Ammon's horn (tissue), 1 donor: ENCODE measurements at places on chromosomes 11 and 22.

DNA sequence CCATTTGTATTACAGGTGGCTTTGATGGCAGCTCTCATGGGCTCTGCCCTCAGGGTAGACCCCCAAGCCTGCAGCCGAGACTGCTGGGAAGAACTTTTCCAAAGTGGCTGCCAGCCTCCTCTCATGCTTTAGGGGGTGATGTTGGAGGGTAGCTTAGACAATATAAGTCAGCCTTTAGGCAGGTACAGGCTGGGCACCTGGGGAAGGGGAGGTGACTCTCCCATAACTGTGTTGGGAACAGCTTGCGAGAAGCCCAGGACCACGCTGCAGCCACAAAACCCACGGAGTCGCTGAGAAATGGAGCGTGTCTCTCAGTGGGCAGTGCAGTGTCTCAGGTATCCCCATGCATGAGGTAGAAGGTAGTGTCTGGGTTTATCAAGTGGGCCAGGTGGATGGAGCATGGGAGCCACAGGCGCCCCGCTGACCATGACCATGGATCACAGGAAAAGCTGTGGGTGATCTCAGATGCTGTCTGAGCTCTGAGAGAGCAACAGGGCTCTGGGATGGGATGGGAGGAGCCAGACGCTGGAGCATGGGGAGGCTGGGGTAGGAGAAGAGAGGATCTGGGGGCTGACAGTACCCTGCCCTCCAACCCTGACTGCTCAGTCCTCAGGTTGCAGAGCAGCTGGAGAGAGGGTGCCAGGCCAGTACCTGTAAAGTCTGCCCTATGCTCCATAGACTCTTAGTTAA, 115.2 kb downstream of the FEZ1 start:
- DNase-seq, result no peak

- no peak for DNase-seq
Measured at GRCh38 chr11:66719111-66719872, 9.7 kb downstream of the SPTBN2 start.

DNA sequence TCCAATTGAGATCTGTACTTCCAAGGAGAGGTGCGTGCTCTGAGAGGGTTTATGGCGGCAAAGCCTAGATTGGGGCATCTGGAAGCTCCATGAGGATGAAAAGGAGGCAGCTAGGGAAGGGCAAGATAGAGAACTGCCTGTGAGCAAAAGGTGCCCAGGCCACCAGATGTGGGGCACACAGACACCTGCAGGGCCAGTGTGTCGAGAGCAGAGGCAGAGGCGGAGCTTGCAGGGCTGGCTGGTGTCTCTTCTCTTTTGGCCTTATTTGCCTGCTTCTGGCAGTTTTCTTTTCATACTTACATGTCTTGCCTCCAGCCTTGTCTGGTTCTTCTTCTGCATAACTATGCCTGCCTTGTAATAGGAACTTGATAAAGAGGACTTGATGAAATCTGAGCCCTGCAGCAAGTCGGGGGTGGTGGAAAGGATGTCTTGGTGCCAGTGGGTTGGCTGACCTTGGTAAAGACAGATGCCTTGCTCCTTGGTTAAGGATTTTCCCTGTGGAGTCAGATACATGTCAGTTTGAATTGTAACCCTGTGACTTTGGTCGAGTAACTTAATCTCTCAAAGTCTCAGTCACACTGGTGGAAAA, 680.3 kb downstream of the NTM start:
- no peak for DNase-seq

DNA sequence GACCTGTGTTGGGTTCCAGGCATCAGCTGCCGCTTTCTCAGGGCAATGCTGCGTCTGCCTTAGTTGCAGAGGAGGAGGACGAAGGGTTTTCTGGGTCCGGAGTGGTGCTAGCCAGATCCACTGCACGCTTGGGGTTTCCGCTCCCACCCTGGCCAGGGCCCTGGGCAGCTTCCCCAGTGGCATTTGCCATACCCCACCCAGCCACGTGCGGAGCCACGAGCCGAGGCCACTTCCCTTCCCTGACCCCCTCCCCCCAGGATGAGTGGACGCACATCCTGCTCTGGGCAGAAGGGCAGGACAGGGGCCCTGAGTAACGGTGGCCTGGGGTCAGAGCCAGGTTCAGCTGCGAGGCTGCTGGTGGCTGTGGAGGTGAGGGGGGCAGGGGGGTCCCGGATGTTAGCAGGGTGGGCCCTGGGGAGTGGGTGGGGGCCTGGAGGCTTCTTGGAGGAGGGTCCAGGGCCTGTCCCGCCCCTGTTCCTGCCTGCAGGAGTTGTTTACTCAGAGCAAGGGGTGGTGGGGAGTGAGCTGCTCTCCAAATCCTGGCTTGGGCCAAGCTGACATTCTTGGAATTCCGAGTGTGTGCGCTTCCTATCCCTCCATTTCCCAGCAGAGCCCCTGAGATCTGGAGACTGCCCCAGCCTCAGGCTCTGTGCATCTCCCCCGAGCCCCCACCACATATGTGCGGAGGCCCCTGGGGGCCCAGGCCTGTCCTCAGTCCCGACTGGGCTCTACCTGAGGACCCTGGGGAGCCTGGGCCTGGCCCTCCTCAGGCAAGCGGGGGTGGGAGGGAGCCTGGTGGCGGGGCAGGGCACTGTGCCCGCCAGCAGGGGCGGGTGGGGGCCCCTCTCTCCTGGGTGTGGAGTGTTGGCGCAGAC, 1.4 kb downstream of the TSPAN4 start:
- no peak for DNase-seq

DNA sequence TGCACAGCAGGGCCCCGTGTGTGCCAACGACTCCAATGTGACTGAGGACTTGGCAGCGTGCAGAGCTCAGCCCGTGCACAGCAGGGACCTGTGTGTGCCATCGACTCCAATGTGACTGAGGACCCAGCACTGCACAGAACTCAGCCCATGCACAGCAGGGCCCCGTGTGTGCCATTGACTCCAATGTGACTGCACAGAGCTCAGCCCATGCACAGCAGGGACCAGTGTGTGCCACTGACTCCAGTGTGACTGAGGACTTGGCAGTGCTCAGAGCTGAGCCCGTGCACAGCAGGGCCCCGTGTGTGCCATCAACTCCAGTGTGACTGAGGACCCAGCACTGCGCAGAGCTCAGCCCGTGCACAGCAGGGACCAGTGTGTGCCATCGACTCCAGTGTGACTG, 347.8 kb upstream of the B3GAT1 start:
- no peak for DNase-seq

GRCh38 chr11:124075841-124076651, 34.9 kb upstream of the OR10G7 start:
- DNase-seq, result peak; percentile 54

DNA sequence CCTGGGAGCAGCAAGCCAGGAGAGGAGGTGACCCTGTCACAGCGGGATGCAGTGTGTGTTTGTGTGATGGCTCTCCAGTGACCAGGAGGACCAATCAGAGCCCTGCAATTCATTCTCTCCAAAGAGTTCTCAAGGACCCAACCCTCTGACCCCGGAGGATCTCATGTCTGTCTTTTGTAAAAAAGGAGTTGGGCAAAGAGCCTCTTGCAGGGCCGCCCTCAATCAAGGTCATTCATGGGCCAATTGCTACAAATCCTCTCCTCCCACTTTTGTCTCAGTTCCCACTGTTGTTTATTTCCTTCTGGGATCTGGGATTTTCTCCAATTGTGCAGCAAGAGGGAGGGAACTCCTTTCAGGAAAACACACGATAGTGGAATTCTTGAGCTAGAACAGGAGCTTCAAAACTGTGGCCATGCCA, 4.0 kb downstream of the TECTA start:
- DNase-seq, result peak; percentile 11

DNA sequence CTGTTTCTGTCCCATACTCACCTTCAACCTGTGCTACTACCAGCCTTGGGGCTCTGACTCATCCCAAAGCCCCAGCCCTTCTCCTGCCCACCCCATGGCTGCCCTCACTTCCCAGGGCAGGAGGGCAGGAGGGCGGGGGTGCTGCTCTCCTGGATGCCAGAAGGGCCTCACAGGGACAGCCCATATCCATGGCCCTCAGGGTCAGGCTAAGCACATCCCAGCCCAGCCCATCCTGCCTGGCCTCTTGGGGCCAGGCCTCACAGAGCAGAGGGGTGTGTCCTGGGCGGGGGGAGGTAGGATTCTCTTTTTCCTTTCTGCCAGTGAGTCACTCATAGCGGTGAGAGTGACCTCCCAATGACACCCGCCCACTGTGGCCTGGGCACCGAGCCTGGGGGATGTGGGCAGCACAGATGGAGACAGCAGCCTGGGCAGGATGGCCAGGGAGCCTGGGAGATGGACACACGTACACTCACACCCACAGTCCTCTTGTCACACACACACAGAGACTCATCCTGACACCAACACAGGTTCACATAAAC, 2.4 kb downstream of the LTBP3 start:
- DNase-seq, result no peak

DNA sequence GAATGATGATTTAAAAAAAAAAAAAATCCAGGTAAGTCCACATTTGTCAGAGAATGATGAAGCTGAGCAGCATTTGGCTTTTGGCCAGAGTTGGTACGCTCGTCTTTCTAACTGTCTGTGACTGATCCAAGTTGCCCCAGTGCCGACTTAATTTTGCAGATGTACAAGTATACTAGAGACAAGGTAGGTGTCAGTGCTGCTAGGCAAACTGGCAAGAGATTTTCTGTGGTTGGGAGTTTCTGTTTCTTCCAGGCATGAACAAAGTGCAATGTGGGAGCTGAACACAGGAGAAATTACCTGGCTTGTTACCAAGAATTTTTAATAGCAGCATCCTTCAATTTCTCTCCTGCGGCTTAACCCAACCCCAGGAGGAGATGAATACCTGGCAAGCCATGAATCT, 307.7 kb downstream of the BUD13 start:
- DNase-seq, result no peak
